ENCODE measurements at places on chromosomes 12 and 14.
A peak's percentile ranks its signal among the peaks of the same experiment; 100 is the strongest.

DNA sequence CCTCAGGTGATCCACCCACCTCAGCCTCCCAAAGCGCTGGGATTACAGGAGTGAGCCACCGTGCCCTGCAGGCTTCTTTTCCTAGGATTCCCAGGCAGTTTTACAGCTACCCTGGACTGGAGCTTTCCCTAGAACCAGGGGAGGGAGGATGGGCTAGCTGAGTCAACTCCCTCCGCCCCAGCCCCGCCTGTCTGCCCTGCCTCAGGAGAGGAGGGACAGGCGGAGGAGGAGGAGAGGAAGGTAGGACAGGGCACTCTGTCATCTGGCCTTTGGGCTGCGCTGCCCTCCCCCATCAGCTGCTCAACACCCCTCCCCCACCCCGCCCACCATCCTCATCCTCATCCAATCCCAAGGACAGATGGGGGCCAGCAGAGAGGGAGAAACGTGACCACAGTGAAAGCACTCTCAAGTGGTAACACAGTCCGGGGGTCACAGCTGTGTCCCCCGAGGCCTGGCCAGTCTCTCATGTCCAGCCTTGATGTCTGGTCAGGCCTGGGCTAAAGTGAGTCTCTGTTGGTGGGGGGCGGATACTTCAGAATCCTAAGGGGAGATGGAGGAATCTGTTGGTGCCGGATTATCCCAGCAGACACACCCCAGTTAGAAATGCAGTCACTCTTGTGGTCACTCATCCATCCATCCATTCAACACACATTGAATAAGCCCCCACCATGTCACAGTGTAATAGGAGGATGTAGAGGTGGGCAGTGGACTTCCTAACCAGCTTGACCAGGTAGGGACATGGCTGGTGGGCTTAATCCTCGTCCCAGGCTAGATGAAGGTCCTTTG, 12.3 kb downstream of the FIGNL2 start:
- DNase-seq: no peak

- DNase-seq: no peak
Observed at GRCh38 chr12:127635838-127636237, 631.1 kb upstream of the TMEM132C start.

DNA sequence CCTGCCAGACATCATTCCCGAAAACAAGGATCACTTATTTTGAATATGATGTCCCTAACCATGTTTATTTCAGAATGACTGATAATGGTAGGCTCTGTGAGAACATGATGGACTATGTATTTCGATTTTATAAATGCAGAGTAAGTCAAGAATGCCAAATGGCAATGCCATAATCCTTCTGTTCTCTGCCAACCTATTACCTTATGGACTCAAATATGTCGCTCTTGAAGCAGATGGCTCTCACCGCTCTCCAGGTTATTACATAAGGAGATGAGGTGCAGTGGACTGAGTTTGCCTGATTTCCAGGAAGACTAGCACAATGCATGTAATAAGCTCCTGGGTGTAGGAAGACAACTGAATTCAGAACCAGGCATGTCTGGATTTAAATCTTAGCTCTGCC, 227.2 kb downstream of the BTG1 start:
- DNase-seq: no peak

- no peak for DNase-seq
Observed at GRCh38 chr12:63999853-64000252, 155.4 kb downstream of the SRGAP1 start.

- peak; percentile 1 for DNase-seq
Observed at GRCh38 chr14:96797582-96798349, 584 bp downstream of the VRK1 start.

- no peak for DNase-seq
Observed at GRCh38 chr12:90945070-90945649, 9.8 kb downstream of the CCER1 start.

GRCh38 chr12:25573346-25573745, 20.3 kb upstream of the LMNTD1 start:
- no peak for DNase-seq

- DNase-seq: no peak
Observed at GRCh38 chr14:61838661-61839245, 76.5 kb downstream of the SNAPC1 start.
